ENCODE measurements at places on chromosomes 5 and 9.

GRCh38 chr9:270657-271237, 56.1 kb downstream of the DOCK8 start:
- no peak for DNase-seq

DNA sequence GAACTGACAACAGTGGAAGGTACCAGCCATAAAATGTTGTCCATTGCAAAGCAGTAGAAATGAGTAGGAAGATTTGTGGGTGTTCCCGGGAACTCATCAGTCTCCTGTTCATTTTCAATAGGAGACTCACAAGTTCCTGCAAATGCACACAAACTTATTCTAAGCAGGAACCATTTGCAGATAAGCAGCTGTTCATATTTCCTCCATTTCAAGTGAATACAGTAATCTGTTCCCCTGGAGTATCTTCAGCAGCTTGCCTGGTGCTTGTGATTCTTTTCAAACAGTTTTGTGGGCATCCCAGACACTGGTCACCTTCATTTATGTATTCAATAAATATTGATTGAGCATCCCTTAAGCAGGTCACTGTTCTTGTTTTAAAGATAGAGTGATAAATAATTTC, 1315.5 kb upstream of the C9orf72 start:
- DNase-seq = no peak

GRCh38 chr9:4812858-4813257, 20.1 kb downstream of the RCL1 start:
- no peak for DNase-seq

GRCh38 chr5:141695627-141696215, 13.7 kb upstream of the ARAP3 start:
- DNase-seq = peak; percentile 16

DNA sequence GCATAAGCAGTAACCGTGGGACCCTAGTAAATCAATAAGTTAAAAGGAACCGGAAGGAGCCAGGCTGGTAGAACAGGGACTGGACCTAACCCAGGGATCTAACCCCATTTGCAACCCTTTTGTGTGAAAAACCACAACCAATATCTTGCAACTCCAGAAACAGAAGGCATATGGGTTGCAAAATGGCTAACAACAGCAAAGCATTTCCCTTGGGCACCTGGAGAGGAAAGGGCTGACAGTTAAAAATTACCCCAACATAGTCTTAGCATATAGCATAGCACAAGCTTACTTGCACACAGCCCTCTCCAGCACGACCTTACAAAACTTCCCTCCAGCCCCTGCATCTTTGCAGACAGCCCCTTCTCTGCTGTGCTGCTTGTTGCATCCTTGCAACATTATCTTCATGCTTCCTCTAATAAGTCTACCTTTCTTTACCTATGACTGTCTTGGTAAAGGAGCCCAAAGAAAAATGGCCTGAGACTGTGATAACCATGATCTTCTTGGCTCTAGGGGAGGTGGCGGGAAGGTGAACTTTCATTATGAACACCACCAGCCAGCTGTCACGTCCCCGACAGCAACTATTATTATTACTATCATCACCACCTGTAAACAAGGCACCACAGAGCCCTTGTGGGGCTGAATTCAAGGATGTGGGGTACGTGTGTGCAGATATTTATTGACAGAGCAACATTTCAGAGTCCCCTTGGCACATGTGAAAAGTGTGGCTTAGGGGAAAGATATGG, 49.8 kb downstream of the PRRC1 start:
- no peak for DNase-seq

GRCh38 chr5:8710426-8710930, 835.4 kb downstream of the SEMA5A start:
- no peak for DNase-seq

DNA sequence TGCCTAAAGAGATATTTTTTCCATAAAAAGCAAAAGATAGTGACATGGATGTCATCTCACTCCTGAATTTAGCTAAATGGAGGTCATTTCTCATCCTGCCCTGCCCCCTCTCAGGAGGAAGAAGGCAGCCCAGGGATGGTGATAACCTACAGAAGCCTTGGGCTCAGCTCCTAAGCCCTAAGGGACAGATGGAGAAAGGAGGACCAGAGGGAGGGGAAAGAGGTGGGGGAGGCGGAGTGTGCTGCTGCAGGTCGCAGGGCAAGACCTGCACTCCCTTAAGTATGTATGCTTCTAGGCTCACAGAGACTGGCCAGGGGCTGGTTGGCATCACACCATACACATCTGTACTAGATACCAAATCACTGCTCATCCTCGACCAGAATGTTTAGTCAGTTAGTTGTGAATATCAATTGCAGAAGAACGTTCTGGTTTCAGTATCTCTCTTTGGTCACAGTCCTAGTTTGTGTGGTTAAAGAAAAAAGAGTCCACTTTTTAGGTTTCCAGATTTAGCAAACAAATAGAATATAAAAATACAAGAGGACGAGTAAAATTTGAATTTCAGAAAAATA, 18.4 kb upstream of the CDKN2AIPNL start:
- DNase-seq = no peak

Measured in NCI-H510A treated with DMSO at 0.1 percent for 48 hours (cell line).